Fibroblast of gingiva (primary cell): ENCODE measurements at places on chromosomes 3 and 15.
A peak's percentile ranks its signal among the peaks of the same experiment; 100 is the strongest.

DNA sequence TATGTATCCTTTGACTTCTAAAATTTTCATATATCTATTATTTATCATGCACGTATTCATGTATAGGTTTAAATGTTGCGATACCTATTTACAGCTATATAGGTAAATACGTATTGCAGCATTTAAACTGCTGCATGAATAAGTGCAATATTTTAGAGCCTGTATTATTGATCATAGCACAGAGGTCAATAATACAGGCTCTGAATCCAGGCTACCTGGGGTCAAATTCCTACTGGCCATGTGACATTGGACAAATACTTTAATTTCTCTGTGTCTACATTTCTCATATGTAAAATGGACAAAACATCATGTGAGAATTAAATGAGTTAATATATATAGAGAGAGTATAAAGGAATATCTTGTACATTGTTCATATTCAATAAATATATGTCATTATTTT is 352.9 kb upstream of the ROBO2 start:
- no peak for DNase-seq

DNA sequence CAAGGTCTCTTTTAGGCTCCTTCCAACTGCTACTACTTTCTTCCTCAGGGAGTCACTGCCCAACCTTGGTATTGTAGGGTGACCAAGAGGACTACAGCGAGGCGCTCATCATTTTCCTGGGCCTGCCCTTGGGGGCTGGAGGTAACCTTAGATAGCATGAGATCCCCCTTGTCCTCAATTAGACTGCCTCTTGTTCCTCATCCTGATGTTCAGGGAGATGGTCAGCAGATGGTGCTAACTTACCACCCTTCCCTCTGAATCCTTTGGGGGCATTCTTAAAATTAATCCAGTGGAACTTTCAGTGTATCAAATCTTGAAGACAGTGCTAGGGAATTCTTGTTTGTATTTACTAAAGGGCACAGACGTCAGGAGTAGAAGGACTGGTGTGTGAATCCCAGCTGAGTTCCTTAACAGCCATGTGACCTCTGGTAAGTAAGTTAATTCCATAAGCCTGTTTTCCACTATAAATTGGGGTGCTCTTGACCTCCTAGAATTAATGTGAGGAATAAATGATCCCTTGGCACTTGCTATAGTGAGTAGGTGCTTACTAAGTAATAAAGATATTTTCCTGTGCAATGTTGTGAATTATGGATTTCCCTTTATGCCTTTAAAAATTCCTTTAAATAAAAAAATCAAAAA is 4.1 kb upstream of the CLPX start:
- peak; percentile 53 for DNase-seq

DNA sequence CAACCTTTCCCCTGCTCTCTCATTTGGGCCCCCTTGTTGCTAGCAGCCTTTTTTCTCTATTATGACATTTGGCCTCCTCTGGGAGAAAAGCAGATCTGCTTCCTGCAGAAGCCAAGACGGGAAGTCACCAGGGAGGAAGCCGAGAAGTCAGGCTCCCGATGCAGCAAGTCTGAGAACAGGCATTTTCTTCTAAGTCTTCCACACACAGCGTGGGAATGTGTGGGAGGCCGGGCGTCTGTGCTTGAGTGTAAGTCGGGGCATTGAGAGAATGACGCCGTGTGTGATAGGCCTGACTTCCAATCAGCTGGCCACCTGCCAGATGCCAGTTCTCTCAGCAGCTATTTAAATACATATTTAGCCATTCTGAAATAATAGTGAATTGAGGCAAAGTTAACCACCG is 75.8 kb upstream of the FAM98B start:
- DNase-seq = peak; percentile 34

DNA sequence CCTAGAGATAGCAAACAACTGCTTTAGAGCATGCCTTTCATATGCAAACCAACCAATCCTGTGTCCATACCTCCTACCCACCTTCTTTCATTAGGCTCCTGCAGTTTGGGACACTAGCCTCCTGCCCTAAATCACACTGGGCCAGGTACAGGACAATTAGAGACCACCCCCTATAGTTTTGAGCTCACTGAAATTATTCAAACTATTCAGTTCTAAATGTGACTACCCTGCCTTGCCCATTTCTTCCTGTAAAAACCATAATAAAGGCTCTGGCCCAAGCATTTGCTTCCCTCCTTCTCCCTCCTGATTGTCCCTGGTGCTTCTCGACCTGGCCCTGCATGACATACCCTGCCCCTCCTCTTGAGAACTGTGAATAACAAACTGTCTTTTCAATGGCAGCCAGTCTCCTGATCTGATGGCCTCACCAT is 31.4 kb upstream of the LRIG1 start:
- DNase-seq = no peak

DNA sequence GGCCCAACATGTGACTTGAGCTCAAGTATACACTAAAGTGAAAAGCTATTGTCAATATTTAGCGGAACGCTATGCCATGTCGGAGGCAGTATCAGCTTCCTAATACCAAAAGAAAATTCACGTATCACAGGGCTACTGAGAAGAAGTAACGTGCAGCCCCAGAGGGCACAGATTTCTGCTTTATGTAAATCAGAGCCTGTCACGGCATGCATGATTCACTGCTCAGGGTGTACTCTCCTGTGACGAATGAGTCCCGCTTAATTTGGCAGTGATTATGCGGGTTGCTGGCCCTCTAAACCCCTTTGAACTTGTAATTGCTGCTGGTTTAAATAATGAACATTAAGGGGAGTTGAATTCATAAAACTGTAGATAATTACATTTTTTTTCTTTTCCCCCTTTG is 85.3 kb downstream of the MEIS2 start:
- peak; percentile 86 for DNase-seq

DNA sequence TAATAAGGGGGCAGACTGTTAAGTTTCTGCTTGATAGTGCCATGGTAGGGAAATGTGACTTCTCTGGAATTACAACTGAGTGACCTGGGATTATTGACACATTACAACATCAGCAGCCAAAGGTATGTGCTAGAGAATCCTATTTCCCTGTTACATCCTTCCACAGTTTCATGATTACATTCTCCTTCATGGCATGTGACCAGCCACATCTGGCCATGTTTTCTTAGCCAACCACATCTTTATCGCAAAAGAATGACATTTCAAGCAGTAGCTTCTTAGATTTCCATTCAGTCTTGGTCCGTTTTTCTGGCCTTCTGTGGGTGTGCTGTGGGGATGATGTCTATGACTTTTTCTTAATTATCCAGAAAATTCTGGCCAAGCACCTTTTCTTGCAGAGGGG is 45.4 kb upstream of the CTDSPL start:
- DNase-seq = peak; percentile 39

DNA sequence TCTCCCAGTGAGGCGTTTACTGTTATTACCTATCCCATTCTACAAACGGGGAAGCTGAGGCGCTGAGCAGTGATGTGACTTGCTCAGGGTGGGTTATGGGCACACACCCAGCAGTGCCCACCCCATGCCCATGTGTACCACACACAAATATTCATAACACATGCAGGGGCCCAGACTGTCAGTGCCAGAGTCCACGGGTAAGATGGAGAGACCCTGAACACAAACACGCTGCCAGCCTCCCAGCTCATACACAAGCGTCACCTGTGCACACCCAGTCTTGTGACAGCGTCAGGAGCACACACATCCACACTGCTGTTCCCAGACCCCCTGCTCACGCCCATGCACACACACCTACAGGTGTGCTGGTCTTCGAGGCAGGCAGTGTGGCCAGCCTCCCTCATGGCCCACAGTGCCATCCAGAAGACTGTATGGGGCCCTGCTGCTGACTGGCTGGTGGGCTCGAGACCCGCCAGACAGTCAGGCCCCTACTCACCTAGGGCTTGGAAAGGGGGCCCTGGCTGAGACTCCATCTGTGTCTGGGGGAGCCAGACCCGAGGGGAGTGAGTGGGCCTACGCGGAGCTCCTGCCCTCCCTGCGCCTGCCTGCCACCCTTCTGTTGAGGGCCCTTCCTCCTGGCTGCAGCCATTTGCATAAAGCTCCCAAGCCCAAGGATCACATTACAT is 39.4 kb downstream of the DNAJB8 start:
- DNase-seq = no peak

- no peak for DNase-seq
Measured at GRCh38 chr3:197260491-197261163, 37.8 kb downstream of the DLG1 start.

DNA sequence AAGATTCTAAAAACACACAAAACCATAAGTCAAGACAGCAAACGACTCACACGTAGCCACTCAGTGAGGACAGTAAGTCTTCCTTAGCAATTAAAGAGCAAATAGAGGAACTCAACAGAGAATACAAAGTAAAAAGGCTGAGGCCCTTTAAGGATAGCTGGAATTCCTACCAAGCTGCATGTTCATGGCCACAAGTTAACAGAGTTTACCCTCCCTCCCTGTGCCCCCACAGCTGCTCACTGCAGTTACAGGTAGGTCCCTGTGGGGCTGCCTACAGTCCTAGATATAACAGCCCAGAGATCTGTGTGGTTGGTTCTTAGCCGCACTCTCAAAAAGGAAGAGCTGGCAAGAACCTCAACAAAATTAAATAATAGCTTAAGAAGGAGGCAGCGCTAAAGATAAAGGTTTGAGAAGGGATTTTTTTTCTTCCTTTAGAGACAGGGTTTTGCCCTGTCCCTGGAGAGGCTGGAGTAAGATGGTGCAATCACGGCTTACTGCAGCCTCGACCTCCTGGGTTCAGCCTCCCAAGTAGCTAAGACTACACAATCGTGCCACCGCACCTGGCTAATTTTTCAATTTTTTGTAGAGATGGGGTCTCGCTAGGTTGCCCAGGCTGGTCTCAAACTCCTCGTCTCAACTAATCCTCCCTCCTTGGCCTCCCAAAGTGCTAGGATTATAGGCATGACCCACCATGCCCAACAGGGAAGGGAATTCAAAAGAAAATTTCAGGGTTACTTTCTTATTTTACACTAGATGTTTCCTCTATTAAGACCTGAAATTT is 19.3 kb downstream of the SFMBT1 start:
- DNase-seq = no peak

GRCh38 chr15:34122771-34123183 is 20.9 kb downstream of the PGBD4 start:
- peak; percentile 69 for DNase-seq

DNA sequence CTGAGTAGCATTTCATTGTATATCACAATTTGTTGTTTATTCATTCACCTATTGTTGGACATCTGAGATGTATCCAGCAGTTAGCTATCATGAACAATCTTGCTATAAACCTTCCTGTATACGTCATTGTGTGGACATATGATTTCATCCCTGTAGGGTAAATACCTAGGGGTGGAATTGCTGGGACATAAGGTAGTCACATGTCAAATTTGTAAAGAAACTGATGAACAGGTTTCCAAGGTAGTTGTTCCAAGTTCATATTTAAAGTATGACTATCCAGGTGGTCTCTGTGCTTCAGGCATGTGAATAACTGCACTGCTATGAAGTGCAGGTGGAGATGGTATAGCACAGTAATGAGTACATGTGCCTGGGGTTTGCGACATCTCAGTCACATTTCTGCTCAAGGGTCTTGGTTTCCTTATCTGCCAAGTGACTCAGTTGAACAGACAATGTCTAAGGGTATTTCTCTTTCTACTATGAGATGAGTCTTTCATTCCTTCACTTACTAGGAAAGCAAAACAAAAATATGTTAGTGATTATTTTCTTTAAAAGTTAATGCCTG is 229.0 kb upstream of the HES1 start:
- no peak for DNase-seq

GRCh38 chr3:156577736-156578135 is 22.8 kb upstream of the SSR3 start:
- DNase-seq = peak; percentile 22

GRCh38 chr3:197957790-197958133 is 2.3 kb upstream of the LMLN start:
- no peak for DNase-seq

DNA sequence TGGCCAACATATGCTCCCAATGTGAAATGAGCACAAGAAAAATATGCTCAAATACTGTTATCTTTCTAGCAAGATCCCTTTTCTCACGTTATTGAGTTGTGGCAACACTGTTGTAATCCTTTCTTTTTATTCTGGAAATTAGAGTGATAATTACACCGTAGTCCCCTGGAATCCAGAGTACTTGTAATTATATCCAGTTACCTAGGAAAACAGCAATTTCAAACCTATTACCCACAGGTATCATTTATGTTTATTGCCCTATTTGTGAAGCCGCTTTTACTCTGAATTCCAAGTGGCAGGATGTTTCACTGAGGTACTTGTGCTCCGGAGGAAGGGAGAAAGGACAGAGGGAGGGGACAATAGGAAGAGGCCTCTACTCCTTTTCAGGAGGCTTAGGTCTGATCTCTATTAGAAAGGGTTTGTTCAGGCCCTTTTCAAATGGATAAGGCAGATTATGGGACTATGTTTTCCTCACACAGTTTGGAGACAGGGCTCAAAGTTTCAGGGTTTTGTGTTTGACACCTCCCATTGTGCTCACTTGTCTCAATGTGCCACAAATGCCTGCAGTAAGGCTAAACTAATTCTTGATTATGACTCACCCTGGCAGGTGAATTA is 646.6 kb downstream of the TUSC7 start:
- no peak for DNase-seq

DNA sequence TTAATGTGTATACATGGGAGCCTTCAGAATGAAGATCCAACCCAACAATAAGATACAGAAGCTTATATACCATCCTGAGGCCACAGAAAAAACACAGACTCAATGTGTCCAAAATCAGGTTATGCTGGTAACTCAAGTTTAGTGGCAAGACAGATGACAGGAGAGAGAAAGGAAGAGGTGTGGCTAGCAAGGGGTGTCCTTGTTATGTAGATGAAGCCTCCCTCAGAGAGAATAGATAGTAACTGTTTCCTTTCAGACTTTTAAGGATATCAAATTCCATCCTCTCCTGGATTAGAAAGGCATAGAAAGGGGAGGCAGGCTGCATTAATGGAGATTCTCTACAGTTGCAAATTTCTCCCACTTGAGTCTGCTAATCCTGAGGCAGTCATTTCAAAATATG is 447.4 kb downstream of the GABRB3 start:
- no peak for DNase-seq

- no peak for DNase-seq
Measured at GRCh38 chr15:22231603-22232002, 151.3 kb downstream of the OR4M2 start.

DNA sequence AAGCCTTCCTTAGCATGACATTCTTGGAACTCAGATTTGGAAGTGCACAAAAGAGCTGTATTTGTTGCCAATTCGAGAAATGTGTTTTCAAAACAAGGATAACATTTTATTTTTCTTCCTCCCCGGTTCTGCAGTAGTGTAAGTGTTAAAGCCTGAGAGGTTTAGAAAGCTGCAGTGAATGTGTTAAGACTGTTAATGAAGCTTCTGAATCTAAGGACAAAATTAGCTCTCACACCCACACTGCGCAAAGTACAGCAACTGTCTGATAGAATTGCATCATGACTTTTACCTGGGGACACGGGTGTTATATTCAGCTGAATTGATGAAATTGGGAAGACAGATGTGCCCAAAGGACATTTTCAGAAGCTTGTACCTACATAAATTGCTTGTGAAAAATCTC is 344.4 kb downstream of the CADM2 start:
- no peak for DNase-seq

- no peak for DNase-seq
Measured at GRCh38 chr3:160919942-160920341, 163.9 kb downstream of the PPM1L start.
